ENCODE measurements at places on chromosomes 12 and 14. TPM values are rescaled to one million over a fixed set of nuclear protein-coding genes. Genes with fewer than 3 reads are reported as not detected.

DNA sequence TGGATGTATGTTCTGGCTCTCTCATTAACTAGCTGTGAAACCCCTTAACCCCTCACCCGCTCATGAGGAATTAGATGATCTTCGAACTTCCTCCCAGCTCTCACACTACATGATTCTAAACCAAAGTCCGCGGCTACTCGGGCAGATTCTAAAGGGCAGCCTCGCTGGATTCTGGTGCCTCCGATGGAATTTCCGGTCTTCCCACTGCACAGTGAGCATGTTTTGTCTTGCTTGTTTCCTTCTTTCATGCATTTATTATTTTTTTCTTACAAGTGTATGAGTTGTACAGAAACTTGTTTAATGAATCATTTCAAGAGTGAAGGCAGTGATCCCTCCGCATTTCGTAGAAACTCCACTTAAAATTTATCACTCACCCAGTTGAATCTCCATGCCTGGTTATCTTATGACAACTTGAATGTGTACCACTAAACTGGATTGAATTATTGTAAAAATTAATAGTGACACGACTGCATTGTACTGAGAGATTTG, 4.5 kb upstream of the HCAR3 start:
- H3K27ac ChIP-seq = peak overlapping the region; percentile 57
- H3K4me1 ChIP-seq = peaks cover 32% of the 10 kb centered on the region
- no peaks in the 10 kb centered on the region for H3K36me3 ChIP-seq
- DNase-seq = no peak
- no peak overlapping the region for H3K4me3 ChIP-seq

GRCh38 chr14:65555358-65555757, 142.8 kb downstream of the FUT8 start:
- H3K4me1 ChIP-seq = peaks cover 3% of the 10 kb centered on the region
- no peak for DNase-seq
- H3K36me3 ChIP-seq = peaks cover 5% of the 10 kb centered on the region
- no peaks in the 10 kb centered on the region for H3K27me3 ChIP-seq
- H3K27ac ChIP-seq = no peak overlapping the region

DNA sequence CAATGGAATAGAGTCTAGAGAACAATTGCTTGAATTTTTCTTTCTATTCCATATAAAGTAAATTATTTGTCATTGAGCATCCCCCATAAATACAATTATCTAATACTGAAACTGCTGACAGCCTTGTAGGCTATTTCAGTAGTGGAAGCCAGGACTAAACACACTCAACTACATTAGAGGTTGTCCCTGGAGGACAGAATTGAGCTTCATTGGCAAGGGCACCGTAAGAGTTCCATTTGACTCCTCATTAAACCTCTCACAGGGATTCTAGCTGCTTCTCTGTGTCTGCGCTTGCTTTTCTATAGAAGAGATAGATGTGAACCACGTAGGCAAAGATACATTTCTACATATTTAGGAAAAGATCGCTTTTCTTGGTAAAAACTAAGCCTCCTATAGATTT, 3.5 kb upstream of the PTPRO start:
- no peaks in the 10 kb centered on the region for H3K36me3 ChIP-seq
- H3K27me3 ChIP-seq = peaks cover 34% of the 10 kb centered on the region
- no peak overlapping the region for H3K4me3 ChIP-seq
- H3K27ac ChIP-seq = no peak overlapping the region

DNA sequence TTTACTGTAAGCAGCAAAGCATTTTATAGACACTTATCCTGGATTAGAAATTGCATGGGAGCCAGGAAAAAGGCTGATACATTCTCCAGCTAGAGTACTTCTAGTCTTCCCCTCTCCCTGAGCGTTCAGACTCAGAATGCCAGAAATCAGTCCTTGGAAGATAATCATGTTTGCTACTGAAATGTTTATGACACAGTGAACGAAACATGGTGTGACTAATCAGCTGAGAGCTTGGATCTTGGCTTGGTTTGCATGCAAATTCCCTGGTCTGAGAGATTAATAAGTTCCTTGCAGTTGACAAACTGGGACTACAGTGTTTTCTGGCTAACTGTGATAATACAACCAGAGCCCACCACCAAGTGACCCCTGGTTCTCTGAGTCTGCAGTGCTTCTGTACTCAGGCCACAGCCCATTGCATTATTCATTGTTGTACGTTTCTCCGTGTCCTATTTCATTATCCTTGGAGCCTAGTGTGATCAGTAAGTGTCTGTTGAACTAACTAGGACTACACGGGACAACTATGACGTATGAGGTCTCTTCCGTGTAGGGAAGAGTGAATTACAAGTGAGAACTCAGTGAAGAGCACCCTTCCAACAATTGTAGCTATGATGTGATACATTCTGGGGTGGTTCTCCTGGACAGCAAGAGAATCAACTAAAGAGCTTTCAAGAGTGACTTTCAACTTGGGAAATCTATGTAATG, 34.6 kb upstream of the EVL start:
- no peak overlapping the region for H3K4me3 ChIP-seq
- H3K4me1 ChIP-seq = peaks cover 2% of the 10 kb centered on the region
- H3K27me3 ChIP-seq = no peaks in the 10 kb centered on the region
- H3K27ac ChIP-seq = no peak overlapping the region

DNA sequence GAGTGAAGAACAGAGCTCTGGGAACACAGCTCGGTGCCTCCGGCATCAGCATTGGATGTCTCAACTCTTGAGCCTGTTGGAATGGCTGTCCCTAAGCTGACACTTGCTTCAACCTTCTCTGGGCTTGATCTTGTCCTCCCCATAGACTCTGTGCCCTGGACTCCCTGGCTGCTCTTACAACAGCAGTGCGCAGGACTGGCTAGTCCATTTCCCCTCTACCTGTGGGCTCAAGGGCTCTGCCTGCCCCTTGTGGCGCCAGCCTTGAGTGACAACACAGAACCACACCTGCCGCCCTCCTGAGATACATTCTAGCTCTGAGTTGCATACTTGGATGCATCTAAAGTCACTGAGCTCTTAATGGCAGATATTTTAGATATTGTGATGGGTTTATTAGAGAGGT, 6.2 kb downstream of the CRADD start:
- no peak overlapping the region for H3K27ac ChIP-seq
- H3K4me1 ChIP-seq = peaks cover 30% of the 10 kb centered on the region
- H3K36me3 ChIP-seq = peaks cover 6% of the 10 kb centered on the region
- DNase-seq = no peak
- H3K4me3 ChIP-seq = no peak overlapping the region
- no peaks in the 10 kb centered on the region for H3K27me3 ChIP-seq

GRCh38 chr14:95348395-95349080, 28.8 kb upstream of the CLMN start:
- no peak overlapping the region for H3K27ac ChIP-seq
- no peaks in the 10 kb centered on the region for H3K36me3 ChIP-seq
- DNase-seq = no peak
- peaks cover 19% of the 10 kb centered on the region for H3K27me3 ChIP-seq

GRCh38 chr14:23665302-23666016, 29.3 kb downstream of the DHRS2 start:
- no peaks in the 10 kb centered on the region for H3K36me3 ChIP-seq
- peaks cover 11% of the 10 kb centered on the region for H3K4me1 ChIP-seq
- H3K27ac ChIP-seq = no peak overlapping the region
- DNase-seq = no peak
- no peak overlapping the region for H3K4me3 ChIP-seq

DNA sequence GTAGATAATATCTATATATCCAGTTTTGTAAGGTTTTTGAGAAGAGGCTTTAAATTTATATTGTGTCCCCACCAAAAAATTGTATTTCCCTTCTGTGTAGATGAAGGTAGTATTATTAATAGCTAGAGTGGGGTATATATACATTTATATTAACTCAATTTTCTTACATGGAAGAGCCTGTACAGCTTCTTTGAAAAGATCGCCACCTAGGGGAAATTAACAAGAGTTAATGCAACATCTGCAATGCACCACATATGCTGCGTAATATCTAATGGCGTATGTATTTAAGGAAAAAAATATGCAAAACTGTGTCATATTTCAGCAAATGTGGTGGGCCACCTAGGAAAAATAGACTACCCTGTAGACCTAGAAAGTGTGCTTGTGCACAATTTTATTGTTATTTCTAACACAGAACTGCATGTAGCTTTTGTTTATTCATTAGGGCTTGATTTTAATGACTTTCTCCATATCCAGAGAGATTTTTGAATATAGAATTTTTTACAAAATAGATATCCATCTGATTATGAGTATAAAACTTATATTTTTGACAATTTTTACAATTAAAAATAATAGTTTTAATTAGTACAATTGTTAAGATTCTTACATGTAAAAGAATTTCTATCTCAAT, 14.0 kb downstream of the CCER1 start:
- H3K4me1 ChIP-seq = no peaks in the 10 kb centered on the region
- no peak overlapping the region for H3K27ac ChIP-seq
- no peak overlapping the region for H3K4me3 ChIP-seq

GRCh38 chr12:94994312-94994711, 9.2 kb downstream of the NDUFA12 start:
- no peak overlapping the region for H3K27ac ChIP-seq
- H3K4me3 ChIP-seq = no peak overlapping the region
- no peak for DNase-seq
- peaks cover 40% of the 10 kb centered on the region for H3K36me3 ChIP-seq

GRCh38 chr14:97874394-97874793, 1077.2 kb downstream of the VRK1 start:
- peaks cover 2% of the 10 kb centered on the region for H3K27me3 ChIP-seq
- H3K4me3 ChIP-seq = no peak overlapping the region
- H3K36me3 ChIP-seq = no peaks in the 10 kb centered on the region

The PRH2 gene
- 0.76 TPM for total RNA-seq

The IRAK3 gene
- 0.52 TPM for total RNA-seq

The ADCY6 gene
- 0.42 TPM for total RNA-seq

The CCDC38 gene
- 0.50 TPM for total RNA-seq
